CD4-positive, alpha-beta T cell treated with Interleukin-4 for 4 hours (primary cell): ENCODE measurements at places on chromosomes 6 and 20.

DNA sequence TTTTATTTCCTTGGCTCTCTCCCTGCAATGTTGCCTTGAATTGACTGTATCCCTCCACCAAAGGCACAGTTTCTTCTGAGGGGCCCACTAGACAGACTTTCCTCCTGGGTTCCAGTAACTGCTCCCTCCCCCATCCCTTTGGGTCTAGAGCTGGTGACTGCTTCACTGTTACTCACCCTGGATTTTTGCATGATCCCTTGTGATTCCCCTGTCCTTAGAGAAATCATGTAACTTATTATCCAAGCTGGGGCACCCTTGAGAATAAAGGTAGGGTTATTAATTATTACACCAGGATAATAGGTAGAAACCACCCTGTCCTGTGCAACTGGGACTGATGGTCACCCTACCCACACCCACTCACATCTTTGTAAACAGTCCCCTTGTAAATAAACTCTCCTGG, 67.5 kb upstream of the FYN start:
- no peak for DNase-seq

DNA sequence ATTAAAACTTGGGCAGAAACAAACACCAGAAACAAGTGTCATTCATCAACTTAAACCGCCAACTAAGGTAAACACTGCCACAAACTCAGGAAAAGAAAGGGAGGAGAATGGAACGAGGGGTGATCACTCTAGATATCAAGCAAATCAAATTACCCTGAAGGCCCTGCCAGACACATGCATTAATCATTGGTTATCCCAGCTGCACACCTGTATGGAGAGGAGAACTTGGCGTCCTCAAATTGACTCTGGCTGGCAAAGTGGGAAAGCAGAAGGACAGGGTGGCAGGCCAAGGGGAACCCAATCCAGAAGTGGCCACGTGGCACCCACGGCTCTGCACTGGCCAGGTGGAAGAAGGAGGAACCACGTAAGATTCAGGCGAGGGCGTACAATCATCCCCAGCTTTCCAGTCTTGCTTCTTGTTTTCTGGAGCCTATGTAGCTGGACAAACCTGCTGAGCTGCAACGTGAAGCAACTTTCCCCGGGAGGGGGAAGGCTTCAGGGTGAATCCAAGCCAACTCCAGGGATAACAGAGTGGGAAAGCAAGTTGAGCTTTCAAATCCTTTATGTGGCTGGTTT, 156.2 kb upstream of the JARID2 start:
- DNase-seq: no peak

DNA sequence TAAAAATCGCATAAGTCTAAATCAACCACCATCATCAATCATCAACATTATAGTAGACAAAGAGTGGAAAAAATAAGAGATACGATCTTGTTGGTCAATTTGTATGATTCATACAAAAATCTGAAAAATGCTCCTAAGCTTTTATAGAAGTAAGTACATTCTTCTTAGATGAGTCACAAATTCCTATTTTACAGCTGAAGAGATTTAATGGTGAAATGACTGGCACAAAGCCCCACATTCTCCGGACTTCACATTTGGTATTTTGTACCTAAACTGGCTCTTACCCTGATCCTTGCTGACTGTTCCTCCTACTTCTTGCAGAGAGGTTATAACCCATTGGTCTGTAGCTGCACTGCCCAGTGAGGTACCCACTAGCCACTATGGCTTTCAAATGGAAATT, 29.9 kb upstream of the PREP start:
- no peak for DNase-seq

- peak; percentile 17 for DNase-seq
Observed at GRCh38 chr20:39025883-39026282, 63.7 kb downstream of the DHX35 start.

GRCh38 chr20:44142413-44142812, 44.6 kb downstream of the JPH2 start:
- no peak for DNase-seq

DNA sequence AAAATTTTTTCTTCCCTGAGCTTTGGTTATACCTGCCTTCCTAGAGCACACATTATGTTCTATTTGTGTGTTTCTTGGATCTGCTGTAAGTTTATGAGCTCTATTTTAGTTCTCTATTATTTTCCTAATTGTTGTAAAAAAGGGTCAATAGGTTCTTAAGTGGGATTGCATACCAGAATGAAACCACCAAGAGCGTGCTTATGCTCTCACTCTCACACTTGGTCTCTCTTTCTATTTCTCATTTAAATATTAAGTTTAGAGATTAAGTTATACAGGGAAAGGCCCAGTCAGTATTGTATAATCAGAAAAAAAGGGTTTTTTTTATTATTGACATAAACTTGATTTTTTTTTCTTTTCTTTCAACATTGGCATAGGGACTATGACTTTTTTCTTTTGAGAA, 96.8 kb downstream of the RIMS1 start:
- DNase-seq: no peak

GRCh38 chr6:165950316-165950715, 217.3 kb downstream of the TBXT start:
- DNase-seq: no peak

DNA sequence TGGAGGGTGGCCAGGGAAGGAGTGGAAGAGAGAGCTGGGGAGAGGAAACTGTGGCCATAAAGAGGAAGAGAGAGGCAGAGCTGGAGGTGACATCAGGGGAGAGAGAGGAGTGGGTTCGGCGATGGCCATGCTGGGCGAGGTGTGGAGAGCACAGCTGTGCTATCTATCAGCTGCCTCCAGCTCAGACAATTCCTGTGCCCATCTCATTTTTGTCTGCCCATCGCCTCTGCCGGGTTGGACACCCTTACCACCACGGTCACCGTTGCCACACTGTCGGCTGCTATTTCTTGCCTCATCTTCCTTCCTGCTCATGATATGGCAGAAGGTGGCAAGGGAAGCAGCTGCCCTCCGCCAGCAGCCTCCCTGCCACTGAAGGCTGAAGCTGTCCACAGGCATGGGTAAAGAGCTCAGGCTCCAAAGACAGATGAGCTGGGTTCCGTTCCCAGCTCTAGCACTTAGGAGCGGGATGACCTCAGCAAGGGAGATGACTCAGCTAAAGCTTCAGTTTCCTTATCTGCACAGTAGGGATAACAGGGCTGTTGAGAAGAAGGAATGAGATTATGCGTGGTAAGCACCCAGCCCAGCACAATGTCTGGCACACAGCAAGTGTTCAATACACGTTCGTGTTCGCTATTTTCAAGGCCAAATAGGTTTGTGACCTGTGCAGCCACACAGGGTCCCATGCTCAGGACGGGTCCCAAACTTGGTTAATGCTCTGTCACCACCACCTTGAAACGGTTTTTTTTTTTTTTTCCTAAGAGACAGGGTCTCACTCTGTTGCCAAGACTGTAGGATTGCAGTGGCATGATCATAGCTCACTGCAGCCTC, 21.9 kb upstream of the TAF8 start:
- DNase-seq: no peak

GRCh38 chr6:13467216-13467600, 20.2 kb downstream of the GFOD1 start:
- no peak for DNase-seq
